ENCODE measurements at places on chromosomes 3 and 15.

GRCh38 chr15:101176625-101177024 is 75.2 kb downstream of the CHSY1 start:
- DNase-seq = no peak

- DNase-seq = no peak
Observed at GRCh38 chr3:170836491-170836890, 33.5 kb downstream of the RPL22L1 start.

GRCh38 chr3:48595075-48595525 is at the start of gene COL7A1:
Gene COL7A1, minus strand, starts transcription at chr3:48595329. Its CDS starts 170 bp downstream, at chr3:48595159.
- no peak for DNase-seq

DNA sequence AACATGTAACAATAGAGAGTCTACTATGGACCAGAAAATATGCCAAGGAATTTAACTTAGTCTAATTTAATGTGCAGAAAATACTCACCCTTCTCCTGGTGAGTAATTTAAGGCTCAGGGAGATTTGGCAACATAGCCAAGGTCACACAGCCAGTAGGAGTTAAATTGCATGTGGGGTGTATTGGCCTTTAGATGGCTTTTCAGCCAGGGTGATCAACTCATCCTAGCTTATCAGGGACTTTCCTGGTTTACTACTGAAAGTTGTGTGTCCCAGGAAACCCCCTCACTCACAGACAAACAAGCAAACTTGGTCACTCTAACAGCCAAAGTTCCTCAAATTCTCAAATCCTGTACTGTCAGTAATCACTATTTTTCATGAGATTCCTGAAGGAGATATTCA is 2.6 kb upstream of the SLC9A9 start:
- no peak for DNase-seq

- DNase-seq = no peak
Observed at GRCh38 chr3:50221411-50222168, 14.4 kb upstream of the GNAI2 start.

- no peak for DNase-seq
Observed at GRCh38 chr15:41564286-41564959, 5.4 kb downstream of the TYRO3 start.

GRCh38 chr3:148319161-148319915 is 378.4 kb upstream of the AGTR1 start:
- no peak for DNase-seq

DNA sequence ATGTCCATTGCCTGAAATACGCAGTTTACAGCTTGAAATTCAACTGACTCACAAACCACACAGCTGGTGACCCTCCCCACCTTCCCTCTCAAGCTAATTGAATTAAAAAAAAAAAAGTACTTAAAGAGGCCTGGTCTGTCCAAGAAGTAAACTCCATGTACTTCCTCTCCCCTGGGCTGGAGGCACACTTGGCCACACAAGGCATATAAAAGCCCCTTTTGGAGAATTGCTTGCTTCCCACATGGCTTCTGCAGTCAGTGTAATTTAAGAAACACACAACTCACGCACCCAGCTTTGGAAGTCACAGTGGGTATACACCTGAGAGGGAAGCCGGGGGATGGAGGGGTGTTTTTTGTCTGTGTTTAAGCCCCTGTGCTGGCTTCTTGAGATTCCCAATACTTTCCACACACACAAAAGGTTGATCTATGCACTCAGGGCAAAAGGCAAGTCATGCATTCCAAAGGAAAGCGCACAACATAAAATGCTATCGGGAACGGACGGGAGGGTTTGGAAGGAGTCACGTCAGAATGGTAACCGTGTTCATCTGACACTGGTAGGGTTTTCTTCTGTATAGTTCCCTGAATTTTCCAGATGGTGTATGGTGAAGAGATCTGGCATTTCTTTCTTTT is 106.6 kb upstream of the ALDH1A3 start:
- DNase-seq = no peak

DNA sequence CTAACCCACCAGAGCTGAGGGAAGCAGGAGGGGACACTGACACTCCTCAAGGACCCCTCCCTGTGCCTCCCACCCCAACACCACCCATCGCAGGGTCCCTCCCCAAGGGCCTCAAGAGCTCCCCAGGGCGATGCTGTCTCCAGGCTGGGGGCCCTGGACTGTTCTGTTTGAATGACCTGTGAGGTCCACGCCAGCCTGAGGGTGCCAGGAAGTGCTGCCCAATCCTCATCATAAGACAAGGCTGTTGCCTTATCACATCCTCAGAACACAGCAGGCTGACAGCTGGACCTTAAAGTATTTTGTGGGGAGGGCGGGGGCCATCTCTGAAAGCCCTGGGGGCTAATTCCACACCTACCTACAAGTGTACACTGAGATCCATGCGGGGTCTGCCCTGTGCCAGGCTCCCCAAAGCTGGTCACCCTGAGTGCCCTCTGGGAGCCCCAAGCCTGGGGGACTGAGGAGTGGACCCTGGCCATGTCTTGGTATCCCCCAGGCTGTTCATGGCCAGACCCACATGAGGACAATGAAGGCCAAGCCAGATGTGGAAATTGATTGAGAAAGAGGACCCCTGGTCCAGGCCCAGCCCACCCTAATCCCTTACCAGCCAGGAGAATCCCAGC is 23.8 kb upstream of the GOLGA6C start:
- peak; percentile 22 for DNase-seq

DNA sequence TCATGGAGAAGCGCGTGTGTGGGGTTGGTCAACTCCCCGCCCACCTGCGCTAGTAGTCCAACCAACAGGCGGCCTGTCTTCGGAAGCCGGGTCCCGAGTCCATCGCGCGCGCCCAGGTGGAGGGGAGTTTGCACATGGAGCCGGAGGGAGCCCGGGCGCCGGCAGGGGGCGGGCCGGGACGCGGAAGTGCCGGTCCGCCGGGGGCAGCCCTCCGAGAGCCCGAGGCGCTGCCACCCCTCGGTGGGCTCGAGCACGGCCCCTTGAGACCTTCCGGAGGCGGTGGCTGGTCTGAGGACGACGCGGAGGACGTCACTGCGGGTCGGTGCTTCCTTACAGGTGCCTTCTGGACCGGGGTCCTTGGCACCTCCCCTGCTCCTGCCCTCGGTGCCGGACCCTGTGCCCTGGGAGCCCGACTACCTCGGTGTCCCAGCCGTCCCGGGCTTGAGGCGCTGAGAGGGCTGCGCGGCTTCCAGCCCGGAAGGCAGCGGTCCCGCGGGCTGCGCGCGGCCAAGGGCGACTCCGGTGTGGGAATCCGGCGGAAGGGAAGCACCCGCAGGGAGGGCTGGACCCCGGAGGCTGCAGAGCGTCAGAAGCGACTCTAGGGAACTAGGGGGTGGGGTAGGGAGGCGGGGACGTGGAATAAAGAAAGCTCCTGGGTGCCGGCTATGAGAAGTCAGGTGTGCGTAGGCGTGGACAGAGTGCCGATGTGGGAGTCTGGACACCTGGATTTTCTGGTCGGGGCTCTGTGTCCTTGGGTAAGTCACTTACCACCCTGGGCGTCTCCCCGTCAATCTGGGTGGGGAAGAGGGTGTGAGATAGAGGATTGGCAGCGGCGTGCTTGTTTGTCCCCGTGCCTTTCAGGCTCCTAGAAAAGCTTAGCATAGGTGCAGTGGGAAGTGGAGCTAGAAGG is 212.3 kb downstream of the FGF12 start:
- peak; percentile 25 for DNase-seq

- no peak for DNase-seq
Observed at GRCh38 chr15:99845009-99845408, 111.8 kb upstream of the LYSMD4 start.

DNA sequence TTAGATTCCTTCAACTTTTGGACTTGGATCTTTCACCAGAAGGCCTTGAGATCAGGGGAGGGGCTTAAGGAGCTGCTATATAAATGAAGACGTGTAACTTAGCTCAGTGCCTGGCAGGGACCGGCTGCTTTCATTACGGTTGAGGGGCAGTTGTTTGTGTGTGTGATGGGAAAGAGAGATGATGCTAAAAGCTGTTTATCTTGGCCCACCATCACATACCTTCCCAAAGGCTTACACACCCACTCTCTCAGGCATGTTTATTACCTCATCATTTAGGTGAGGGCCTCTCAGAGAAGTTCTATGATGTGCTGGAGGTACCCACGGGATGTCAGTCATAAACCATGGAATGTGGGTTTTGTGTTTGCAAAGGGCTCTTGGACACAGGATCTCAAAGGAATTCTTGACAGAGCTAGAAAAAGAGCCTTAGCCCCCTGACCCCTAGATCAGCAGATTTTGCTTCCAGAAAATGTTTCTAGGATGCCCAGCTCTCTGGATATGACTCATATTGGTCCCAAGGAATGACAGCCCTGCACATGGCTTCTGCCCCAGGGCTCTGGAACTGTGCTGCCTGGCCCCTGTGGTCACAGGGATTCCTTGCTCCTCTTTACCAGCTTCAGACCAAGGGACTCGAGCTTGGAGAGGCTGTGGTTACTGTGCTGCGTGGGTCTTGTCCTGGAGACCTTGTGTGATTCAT is 15.9 kb upstream of the SMAD3 start:
- no peak for DNase-seq

- no peak for DNase-seq
Observed at GRCh38 chr3:58867621-58868020, 182.2 kb downstream of the CFAP20DC start.

- peak; percentile 42 for DNase-seq
Observed at GRCh38 chr15:31511707-31512310, 185.2 kb downstream of the KLF13 start.

GRCh38 chr15:68515371-68516095 is 63.3 kb upstream of the CORO2B start:
- no peak for DNase-seq

GRCh38 chr15:42035435-42035761 is 14.6 kb upstream of the PLA2G4E start:
- DNase-seq = no peak

DNA sequence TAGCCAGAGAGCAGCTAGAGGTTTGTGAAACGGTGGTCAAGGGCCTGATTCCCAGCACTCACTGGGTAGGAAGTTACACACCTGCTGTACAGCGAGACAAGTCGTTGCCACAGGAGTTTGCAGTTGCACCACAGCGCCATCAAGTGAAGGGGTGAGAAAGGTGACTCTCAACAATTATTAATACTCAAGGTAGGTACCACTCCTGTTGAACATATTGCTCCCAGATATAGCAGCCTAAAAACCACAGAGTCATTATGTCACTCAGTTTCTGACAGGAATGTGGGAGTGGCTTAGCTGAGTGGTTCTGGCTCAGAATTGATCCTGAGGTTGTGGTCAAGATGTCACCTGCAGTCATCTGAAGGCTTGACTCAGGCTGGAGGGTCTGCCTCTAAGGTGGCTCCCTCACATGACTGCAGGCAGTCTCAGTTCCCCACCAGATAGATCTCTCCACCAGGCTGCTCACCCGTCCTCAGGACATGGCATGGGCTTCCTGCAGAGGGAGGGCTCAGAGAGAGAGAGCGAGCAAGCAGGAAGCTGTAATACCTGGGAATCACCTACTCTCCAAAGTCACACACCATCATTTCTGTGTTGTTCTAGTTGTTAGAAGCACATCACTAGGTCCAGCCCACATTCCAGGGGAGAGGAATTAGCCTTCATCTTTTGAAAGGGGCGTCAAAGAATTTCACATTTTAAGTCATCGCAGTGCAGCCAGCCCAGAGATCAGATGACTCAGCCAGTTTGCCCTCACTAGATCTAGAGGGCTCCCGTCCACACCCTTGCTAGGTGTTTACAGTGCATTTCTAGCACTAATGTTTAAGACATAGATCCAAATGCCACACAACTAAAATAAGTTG is 17.0 kb upstream of the ANO10 start:
- DNase-seq = peak; percentile 44

DNA sequence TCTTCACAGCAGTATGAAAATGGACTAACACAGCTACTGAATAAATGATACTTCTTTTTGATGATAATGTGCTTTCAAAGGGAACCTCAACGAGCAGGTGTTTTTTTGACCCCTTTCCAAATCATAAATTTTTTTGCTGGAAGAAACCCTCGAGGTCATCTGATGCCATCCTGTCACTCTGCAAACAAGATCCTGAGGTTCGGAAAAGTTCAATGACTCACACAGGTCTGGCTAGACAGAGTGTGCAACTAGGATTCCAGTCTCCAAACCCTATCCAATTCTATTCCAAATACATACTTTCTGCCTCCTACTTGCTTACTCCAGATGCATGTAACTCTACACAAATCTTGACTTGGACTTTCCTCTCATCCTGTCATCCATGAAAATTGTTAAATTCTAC is 124.7 kb downstream of the NEDD4 start:
- DNase-seq = no peak

GRCh38 chr3:43290956-43291355 is 4.6 kb downstream of the SNRK start:
- no peak for DNase-seq

GRCh38 chr3:141178551-141178950 is 53.1 kb upstream of the PXYLP1 start:
- no peak for DNase-seq

- DNase-seq = no peak
Observed at GRCh38 chr3:52331091-52331490, 15.0 kb downstream of the DNAH1 start.

DNA sequence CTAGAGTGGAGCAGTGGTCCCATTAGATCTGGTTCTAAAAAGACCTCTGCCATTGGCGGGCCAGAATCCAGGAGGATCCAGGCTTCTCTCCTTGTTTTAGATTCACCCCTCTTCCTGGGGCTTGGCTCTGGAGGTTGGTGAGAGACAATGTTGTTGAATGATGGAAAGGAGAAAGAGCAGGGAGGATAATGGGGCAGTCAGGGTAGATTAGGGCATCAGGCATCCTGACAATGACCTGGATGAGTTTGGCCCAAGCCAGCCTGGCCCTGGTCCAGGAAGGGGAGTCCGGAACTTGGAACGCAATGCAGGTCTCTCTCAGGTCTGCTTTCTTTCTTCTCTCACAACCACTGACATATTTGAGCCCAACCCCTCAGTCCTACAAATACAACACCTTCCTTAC is 260.1 kb upstream of the RASGRP1 start:
- DNase-seq = no peak

DNA sequence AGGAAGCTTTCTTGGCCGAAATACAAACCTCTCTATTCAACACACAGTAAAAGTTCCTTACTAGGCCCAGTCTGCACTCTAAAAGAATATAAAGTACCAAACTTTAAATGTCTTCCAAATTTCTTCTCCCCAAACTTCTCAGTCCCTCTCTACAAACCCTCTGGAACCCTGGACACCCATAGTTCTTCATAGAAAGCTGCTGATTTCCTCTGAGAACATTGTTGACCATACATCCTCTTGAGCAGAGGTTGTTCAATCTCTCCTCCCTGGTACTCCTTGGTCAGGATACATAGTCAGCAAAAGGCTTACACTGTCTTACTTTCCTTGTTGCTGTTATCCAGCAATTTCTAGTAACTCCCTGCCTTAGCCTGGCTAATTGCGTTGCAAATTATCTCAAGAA is 3.1 kb upstream of the ACAP2 start:
- no peak for DNase-seq

DNA sequence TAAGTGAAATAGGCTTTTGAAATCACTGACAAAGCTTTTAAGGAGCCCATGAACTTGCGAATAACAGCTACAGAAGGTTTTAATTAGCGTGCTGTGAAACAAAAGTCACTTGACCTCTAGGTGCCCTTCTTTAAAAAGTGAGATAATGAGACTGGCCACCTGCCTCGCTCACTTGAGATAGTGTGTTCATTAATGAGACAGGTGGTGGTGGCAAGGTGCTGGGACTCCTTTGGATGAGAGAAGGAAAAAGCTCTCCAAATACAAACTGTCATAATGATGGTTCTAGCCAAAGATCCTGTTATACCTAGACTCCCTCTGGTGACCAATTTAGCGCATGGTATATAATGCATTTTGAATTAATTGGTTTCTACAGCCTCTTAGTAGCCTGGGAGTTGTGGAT is 22.7 kb upstream of the IREB2 start:
- no peak for DNase-seq

Measured in activated T-cell treated with anti-CD3 and anti-CD28 coated beads, Interleukin-2, amount 50 U/mL, for 24 hours (primary cell).